ENCODE measurements at places on chromosomes 3 and 15.

- DNase-seq, result no peak
Measured at GRCh38 chr3:17932136-17932771, 189.8 kb upstream of the TBC1D5 start.

GRCh38 chr3:12155264-12155663 lies 3.4 kb downstream of the TIMP4 start:
- no peak for DNase-seq

DNA sequence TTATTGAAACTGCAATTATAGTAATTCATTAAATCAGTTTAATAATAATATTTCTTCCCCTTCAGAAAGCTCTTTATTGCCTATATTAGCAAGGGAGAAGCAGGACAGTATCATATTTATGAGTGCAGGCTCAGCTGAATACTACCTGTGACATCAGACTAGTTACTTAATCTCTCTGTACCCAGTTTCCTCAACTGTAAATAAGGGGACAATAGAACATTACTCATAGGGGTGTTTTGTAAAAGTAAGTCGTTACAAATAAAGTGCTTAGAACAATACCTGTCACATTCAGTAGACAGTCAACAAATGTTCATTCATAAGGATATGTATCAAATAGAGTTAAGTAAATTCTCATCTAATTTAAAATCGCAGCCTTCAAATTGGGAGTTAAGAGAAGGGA lies 12.1 kb upstream of the VPS39 start:
- no peak for DNase-seq

DNA sequence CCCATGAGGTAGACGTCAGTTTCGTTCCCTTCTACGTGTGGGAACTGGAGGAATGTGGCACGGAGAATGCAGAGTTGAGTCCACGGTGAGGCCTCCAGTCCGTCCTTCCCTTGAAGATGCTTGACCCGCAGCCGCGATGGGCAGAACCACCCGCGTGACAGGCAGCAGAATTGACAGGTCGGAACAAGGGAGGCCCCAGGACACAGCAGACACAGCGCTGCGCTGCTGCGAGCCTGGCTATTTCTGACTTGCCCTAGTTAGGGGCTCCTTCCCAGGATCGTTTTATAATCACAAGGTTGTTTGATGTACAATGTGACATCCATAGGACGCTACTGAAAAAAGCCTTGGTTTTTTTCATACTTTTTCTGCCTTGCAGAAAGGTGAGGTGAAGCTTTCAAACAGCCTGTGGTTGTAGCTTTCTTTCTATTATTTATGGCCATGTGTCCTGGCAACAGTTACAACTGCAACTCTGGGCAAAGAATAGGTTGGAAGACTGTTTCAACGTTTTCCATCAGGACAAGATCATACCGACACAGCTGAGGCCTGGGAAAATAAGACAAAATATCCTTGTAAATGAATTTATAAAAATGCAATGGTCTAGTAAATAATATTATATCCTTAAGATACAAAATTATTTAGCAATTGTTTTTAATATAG lies 9.6 kb upstream of the TMEM41A start:
- DNase-seq, result no peak

- DNase-seq, result no peak
Measured at GRCh38 chr3:59426821-59427565, 377.2 kb upstream of the CFAP20DC start.

DNA sequence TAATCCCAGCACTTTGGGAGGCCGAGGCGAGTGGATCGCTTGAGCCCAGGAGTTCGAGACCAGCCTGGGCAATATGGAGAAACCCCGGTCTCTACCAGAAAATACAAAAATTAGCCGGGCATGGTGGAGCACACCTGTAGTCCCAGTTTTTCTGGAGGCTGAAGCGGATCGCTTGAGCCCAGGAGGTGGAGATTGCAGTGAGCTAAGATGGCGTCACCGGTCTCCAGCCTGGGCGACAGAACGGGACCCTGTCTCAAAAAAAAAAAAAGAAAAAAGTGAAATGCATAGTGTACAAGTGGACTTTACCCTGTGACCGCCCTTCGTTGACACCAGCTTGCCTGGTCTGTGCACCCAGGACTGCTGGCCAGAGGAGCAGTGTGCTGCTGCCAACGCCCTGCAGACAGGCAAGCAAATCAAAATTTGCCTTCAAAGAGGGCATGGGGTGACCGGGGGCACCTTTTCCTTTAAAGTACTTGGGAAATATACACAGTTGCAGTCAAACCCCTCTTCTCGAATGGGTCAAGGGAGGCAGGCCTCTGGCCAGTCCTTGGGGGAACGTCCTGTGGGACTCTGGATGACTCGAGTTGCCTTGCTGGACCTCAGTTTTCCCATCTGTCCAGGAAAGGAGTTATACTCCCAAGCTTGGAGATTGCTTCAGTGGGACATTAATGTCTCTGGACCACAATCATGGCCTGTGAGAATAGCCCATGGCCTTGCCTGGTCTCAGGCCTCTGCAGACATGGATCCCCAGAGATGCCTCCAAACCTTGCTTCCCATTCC lies 1.0 kb downstream of the XYLB start:
- no peak for DNase-seq

GRCh38 chr15:52370010-52370409 lies 74.4 kb upstream of the MYO5C start:
- no peak for DNase-seq

DNA sequence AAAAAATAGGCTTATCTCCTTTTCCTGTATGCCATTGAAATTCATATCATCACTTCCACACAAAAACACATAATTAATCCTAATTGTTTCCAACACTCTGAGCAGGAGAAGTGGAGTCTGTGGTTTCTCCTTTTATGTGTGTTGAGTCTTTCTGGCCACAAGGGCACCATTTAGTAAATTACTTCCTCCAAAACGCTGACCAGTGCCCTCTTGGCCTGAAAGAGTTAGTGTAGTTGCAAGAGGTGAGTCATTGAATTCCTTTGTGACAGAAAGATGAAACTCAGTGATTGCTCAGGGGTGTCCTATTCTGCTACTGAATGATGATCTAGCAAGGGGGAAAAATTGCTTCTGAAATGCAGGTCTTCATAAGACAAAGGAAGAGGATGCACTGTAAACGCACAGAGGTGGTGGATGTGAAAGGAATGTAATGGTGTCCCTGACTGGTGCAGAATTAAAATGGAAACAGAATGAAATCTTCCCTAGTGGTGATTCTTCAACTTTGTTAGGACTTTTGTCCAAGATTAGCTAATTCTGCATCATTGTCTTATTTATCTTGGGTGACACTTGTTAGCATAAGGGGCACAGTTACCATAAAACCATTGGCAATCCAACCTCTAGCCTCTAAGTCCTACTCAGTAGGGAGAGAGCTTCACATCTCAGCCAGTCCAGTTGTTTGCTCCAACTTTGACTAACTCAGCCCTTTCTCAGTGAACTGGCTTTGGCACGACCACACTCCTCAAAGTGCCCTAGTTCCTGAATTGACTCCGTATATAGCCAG lies 208.4 kb upstream of the NANOGP8 start:
- DNase-seq, result no peak

- DNase-seq, result no peak
Measured at GRCh38 chr15:100893261-100893963, 13.8 kb downstream of the ALDH1A3 start.

DNA sequence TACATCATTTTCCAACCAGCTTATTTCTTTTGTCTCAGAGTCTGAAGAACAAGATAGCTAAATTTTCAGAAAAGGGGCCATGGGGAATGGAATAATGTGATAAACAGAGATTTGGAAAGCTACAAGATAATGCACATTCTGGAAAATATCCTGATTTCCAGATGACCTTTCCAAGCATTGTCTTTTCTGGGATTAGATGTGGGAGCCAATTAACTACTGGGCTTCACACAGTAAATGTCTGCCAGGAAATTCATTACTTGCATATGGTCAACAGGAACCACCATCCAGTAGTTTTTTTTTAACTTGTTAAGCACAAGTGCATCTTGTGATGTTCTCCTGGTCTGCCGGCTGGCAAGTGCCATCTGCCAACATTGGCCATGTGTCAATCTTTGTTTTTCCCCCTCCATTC lies 131.1 kb upstream of the BFSP2 start:
- peak; percentile 81 for DNase-seq

DNA sequence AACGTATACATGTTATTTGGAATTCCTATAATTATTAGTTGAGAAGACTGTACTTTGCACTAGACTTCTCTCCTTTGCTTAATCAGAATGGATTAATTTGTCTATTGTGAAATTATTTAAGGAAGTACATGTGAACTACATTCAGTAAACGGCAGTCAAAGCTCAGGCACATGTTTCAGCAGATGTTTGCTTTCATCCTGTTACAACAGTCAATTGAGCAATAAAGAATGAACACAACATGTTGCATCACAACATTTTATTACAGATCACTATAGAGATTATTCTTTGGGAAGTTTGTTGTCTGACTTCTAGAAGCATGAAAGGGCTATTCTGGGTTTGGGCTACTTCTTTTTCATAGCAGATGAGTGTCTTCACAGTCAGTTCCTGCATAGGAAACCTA lies 39.2 kb downstream of the RAB27A start:
- DNase-seq, result no peak

- DNase-seq, result no peak
Measured at GRCh38 chr15:50162969-50163718, 18.9 kb upstream of the SLC27A2 start.

- DNase-seq, result no peak
Measured at GRCh38 chr15:50134524-50135024, 15.5 kb upstream of the ATP8B4 start.

DNA sequence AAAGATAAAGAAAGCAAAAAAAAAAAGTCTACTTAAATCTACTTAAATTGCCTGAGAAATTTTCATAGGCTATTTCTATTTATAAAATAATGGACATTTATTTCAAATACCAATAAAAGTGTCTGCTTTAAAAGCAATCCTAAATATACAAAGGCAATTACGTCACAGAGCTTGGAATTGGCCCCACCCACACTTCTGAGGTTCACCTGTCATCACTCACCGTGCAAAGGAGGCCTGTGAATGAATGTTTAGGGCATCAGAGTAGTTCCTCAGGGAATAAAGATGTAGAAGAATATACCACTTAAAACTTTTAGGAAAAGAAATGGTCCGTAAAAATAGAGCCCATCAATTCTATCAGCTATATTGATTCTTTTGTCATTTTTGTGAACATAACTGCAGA lies 621.8 kb downstream of the ROBO1 start:
- no peak for DNase-seq

- no peak for DNase-seq
Measured at GRCh38 chr3:171678971-171679492, 131.3 kb downstream of the PLD1 start.

GRCh38 chr3:14124223-14124614 lies 451 bp downstream of the CHCHD4 start:
- peak; percentile 54 for DNase-seq

GRCh38 chr3:7292362-7292761 lies 431.4 kb downstream of the GRM7 start:
- no peak for DNase-seq

GRCh38 chr15:64911311-64912186 lies at the start of gene ANKDD1A:
ANKDD1A (plus strand) TSS chr15:64911902; CDS start chr15:64911931, 29 bp downstream.
- DNase-seq, result peak; percentile 71

DNA sequence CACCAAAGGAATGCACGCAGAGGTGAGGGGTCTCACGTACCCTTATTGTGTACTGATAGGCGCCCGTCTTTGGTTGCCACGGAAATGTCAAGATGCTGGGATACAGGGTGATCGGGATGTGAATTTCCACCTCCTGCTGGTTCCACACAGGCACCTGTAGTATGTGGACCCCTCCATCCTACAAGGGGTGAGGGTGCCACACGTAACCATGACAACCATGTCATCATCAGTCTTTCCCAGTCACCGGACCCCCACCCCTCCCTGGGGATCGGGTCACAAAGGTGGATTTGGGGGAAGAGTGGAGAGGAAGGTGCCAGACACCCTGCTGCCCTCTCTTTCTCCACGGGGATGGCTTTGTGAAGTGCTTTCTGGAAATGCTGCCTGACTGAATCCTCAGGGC lies 44.7 kb downstream of the NUP210 start:
- DNase-seq, result no peak

- no peak for DNase-seq
Measured at GRCh38 chr3:110743202-110743601, 328.4 kb upstream of the NECTIN3 start.

DNA sequence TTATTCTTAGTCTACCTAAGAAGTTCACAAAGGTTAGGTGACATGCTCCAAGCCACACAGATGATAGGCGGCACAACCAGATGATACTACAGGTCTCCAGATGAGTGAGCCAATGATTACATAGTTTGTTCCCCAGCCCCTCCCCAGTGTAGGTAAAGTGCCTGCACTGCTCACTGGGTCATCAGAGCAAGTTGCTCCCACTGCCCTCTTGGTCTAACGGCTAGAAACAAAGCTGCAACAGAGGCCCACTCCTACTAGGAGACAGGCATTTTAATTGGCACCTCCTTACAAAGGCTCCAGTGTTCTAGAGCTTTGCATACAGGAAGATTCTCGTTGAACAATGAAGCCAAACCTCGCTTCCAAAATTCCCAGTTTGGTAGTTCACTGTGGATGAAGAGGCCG lies 47.3 kb downstream of the TMEM44 start:
- no peak for DNase-seq

DNA sequence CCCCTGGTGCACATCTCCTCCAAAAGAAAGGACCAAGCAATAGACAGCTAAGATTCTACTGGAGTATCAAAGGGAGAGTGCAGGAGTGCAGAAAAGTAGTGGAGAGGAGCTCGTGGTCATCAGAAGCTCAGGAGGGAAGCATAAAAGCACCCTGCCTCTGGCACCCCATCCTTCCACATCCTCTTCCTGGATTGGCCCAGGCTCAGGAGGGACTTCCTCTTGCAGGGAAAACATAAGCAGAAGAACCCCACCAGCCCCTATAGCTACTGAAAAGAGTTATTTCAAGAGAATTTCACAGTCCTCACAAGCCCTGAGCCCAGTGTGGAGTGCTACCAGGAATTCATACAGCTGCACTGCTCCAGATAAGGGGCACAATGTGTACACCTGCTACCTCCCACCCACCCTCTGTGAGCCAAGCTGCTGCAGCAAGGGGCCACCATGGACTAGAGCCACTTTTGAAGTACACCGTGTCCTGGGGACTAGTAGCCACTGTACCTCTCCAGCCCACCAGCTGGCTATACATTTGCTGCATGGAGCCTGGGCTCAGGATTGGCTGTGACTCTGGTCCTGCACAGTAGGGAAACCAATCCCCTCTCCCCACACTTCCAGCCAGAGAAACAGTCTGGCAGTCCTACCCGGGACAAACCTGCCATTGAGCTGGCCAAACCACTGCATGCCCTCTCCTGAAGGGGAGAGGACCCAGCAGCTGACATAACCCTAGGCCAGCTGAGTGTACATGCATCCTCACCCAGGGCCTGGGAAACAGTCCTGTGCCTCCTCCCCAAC lies 43.0 kb downstream of the CD200R1 start:
- no peak for DNase-seq

GRCh38 chr15:40340740-40341400 lies at the start of gene CCDC9B:
CCDC9B (minus strand) TSS chr15:40340939; CDS start chr15:40340819, 120 bp downstream.
- DNase-seq, result peak; percentile 59

GRCh38 chr3:9402410-9403228 lies 5.2 kb downstream of the SETD5 start:
- DNase-seq, result no peak

DNA sequence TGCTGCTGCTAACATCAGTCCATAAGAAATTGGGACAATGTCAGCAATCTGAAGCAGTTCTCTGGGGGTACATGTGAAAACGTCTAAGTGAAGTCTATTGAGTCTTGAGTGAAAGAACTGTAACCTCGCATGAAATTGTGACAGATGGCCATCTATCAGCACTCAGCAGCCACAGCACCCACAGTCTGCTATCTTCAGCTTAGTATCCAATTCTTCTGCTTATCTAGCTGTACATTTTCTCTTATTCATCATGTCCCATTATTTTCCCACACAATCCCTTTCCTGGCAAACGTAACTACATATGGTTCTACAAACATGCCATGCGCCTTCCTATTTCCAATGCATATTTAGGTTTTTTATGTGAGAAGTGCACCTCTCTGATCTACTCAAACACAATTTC lies 629.7 kb downstream of the NTRK3 start:
- DNase-seq, result no peak
